ENCODE measurements at places on chromosomes 6 and 20. TPM values are rescaled to one million over a fixed set of nuclear protein-coding genes. Genes with fewer than 3 reads are reported as not detected.
A peak's percentile ranks its signal among the peaks of the same experiment; 100 is the strongest.

The RBM24 gene
- 5.4 TPM for total RNA-seq

- no peak for DNase-seq
- H3K4me3 ChIP-seq = no peak overlapping the region
- H3K27ac ChIP-seq = no peak overlapping the region
Measured at GRCh38 chr20:44828640-44829039, 18.3 kb upstream of the RIMS4 start.

DNA sequence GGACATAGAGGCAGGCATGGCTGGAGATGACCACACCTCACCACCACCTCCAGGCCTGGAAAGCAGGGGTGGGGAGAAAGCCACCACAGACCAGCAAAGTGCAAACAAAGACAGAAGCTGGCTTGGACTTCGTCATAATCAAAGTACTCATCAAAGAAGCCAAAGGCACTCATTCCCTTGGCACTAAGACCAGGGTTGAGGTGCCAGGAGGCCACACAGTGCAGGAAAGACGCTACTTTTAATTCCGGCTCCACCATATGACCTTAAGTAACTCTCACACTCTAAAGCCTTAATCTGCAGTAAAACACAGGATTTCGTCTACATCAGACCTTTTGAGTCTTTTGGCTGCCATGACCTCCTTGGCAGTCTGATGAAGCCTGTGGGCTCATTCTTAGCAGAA is 123.1 kb downstream of the HIVEP2 start:
- no peak overlapping the region for H3K4me3 ChIP-seq
- peaks cover 2% of the 10 kb centered on the region for H3K4me1 ChIP-seq
- no peak for DNase-seq
- H3K27ac ChIP-seq = no peak overlapping the region
- no peaks in the 10 kb centered on the region for H3K36me3 ChIP-seq
- H3K27me3 ChIP-seq = no peaks in the 10 kb centered on the region

- no peak overlapping the region for H3K4me3 ChIP-seq
- no peak overlapping the region for H3K27ac ChIP-seq
- peak; percentile 26 for DNase-seq
Measured at GRCh38 chr20:18001131-18001921, 32.5 kb downstream of the MGME1 start.

- H3K27ac ChIP-seq = no peak overlapping the region
- no peaks in the 10 kb centered on the region for H3K4me1 ChIP-seq
- no peak for DNase-seq
Measured at GRCh38 chr6:169777896-169778295, 26.5 kb downstream of the ERMARD start.

GRCh38 chr6:161418463-161418945 is 144.6 kb upstream of the AGPAT4 start:
- no peak for DNase-seq
- no peaks in the 10 kb centered on the region for H3K4me1 ChIP-seq
- H3K4me3 ChIP-seq = no peak overlapping the region
- H3K36me3 ChIP-seq = no peaks in the 10 kb centered on the region
- no peak overlapping the region for H3K27ac ChIP-seq
- no peaks in the 10 kb centered on the region for H3K27me3 ChIP-seq

The OPRM1 gene
- total RNA-seq = not detected

- H3K36me3 ChIP-seq = no peaks in the 10 kb centered on the region
- H3K27ac ChIP-seq = no peak overlapping the region
- H3K4me1 ChIP-seq = no peaks in the 10 kb centered on the region
- DNase-seq = no peak
- no peak overlapping the region for H3K4me3 ChIP-seq
Measured at GRCh38 chr6:90978046-90978445, 391.2 kb upstream of the MAP3K7 start.

The ANKRD66 gene
- total RNA-seq = not detected

The LTA gene
- not detected for total RNA-seq

The EPHA7 gene
- total RNA-seq = 0.43 TPM

The MEP1A gene
- not detected for total RNA-seq

DNA sequence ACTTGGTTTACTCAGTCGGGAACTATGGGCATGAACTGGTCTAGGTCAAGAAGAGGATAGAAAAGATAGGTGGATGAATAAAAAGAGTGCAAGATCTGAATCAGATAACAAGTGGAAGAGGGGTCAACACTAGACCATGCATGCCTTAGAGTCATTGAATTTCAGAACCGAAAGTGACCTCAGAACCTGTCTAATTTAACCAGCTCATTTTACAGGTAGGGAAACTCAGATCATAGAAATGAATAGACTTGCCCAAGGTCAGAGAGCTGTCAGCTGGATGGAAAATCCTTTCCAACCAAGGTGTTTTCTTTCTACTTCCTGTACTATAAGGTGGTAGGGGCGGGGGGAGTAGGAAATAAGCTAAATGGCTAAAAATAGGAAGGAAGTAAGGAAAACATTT is 121.4 kb upstream of the ADGRF1 start:
- H3K4me3 ChIP-seq = no peak overlapping the region
- no peaks in the 10 kb centered on the region for H3K4me1 ChIP-seq
- no peaks in the 10 kb centered on the region for H3K36me3 ChIP-seq
- no peaks in the 10 kb centered on the region for H3K27me3 ChIP-seq
- no peak overlapping the region for H3K27ac ChIP-seq

DNA sequence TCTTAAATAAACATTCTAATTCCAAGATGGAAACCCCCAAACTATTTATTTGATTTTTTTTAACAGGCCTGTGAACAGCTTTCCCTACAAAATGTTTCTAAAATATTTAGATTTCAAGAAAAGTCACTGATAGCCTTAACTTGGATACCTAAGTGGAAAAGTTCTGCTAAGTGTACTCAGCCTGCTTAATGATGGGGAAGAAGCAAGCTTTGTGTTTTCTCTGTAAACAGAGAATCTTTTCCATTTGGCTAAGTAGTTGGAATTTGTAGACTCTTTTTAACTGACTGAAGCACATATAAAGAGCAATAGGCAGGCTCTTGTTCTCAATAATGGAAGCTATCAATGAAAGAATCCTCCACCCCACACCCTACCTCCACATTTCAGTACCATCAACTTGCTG is 108.2 kb downstream of the KIF6 start:
- no peaks in the 10 kb centered on the region for H3K36me3 ChIP-seq
- no peaks in the 10 kb centered on the region for H3K4me1 ChIP-seq
- DNase-seq = no peak
- no peak overlapping the region for H3K4me3 ChIP-seq

DNA sequence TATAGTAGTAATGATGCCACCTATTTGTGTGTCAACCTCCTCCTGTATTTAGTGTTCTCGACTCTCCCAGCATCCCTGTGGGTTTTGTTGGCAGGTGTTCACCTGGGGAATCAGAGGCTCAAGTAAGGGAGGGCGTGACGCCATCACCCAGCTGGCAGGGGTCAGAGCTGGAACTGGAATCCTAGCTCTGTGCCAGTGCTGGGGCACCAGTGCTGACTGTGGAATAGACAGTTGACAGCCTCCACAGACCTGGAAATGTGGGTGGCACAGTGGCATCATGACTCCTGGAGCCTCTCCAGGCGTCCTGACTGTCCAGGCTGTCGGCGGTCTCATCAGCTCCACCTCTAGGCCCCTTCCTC is 102.8 kb downstream of the SYCP2 start:
- H3K4me3 ChIP-seq = no peak overlapping the region
- no peak for DNase-seq
- no peaks in the 10 kb centered on the region for H3K27me3 ChIP-seq
- no peaks in the 10 kb centered on the region for H3K4me1 ChIP-seq
- H3K27ac ChIP-seq = no peak overlapping the region
- H3K36me3 ChIP-seq = no peaks in the 10 kb centered on the region

DNA sequence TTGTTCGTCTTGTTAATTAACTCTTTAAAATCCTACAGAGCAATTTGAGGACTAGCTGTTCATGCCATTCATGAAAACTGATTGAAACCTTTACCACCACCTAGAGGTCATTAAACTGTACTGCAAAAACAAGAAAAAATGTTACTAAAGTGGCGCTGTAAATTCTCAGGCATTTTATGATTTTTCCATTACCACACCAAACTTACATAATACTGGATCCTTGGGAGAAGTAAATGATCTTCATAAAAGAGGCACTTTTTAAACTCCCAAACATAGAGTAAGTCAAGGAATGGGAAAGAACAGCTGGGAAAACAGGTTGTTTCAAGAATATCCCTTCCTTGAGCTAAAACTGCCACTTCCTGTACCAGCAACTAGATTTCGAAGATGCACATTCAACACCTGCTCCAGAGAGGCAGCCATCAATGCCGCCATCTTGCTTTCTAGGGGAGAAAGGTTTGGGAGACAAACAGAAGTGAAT is 54.3 kb downstream of the MYLIP start:
- no peaks in the 10 kb centered on the region for H3K36me3 ChIP-seq
- peak overlapping the region; percentile 30 for H3K27ac ChIP-seq
- no peaks in the 10 kb centered on the region for H3K27me3 ChIP-seq
- no peak overlapping the region for H3K4me3 ChIP-seq
- DNase-seq = no peak
- H3K4me1 ChIP-seq = no peaks in the 10 kb centered on the region

DNA sequence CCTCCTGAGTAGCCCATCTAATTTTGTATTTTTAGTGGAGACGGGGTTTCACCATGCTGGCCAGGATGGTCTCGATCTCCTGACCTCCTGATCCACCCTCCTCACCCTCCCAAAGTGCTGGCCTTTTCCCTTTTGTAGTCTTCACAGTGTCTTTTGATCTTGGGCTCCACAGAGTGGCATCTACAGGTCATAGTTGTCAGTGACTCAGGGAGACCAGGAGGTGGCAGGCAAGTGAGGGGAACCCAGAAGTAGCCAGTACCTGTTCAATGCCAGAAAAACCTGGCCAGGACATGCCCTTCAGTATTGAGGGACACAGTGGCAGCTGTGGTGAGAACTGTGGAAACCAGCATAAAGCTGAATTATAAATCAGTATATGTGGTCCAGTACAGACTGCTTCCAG is 19.6 kb downstream of the RPP21 start:
- no peaks in the 10 kb centered on the region for H3K36me3 ChIP-seq
- H3K27me3 ChIP-seq = no peaks in the 10 kb centered on the region
- H3K4me3 ChIP-seq = no peak overlapping the region
- H3K27ac ChIP-seq = no peak overlapping the region
- no peak for DNase-seq

DNA sequence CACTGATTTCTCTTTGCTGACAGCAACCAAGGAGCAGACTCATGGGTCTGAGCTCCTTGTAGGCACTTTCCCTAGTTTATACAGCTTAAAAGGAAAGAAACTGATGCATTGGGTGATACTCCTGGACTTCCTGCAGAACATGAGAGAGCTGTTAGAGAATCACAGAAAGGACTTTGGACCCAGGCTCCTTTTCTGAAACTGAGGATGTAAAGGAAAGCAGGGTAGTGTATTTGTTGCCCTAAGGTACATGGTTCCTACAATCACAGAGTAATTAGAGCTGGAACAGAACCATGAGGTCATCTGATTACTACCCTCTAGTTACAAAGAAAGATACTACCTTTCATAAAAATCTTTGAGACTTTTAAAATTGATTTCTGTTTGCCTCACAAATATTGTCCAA is 477.1 kb upstream of the SPTLC3 start:
- no peak overlapping the region for H3K4me3 ChIP-seq
- H3K4me1 ChIP-seq = no peaks in the 10 kb centered on the region
- H3K27ac ChIP-seq = no peak overlapping the region
- no peaks in the 10 kb centered on the region for H3K36me3 ChIP-seq

Measured in ascending aorta (tissue), 2 donors.